Activated CD4-positive, alpha-beta memory T cell treated with anti-CD3 and anti-CD28 coated beads, Interleukin-2, amount 10 ng/mL, durations not matched to agents 7 days and 5 days (primary cell): ENCODE measurements at places on chromosomes 5 and 9. TPM values are rescaled to one million over a fixed set of nuclear protein-coding genes. Genes with fewer than 3 reads are reported as not detected.

DNA sequence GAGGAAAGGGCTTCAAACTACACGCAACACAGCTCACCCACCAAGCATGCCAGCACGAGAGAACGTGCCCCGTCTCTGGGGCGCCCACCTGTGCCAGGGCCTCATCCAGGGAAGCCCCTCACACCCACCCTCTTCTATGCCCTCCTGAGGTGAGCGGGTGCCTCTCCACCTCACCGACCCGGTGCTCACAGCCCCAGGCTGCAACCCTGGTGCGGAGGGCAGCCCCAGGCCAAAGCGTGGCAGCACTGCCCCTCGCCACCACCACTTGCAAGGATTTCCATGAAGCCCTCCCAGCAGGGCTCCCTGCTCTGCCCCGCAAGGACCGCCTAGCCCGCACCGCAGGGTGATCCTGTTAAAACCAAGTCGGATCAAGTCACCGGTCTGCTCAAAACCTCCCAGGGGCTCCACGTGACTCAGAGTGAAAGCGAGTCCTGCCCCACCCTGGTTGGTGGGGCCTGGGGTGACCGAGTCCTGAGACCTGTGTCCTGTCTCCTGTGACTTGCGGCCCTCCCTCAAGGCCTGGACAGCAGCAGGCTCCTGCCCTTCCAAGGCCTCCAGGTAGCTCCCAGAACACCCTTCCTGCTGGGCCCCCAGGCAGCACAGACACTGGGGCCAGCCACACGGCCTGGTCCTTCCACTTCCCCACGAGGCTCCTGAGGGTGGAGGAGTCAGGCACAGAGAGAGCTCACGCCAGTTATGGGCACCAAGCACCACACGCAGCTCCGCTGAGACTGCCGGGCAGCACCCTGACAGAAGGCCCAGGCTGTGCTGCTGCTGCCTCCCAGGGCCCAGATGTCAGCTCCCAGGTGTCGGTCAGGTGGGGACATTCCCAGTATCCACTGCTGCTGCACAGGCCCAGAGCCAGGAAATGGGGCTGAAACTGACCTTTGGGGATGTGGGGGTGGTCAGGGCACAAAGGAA is 12.7 kb downstream of the BRD3 start:
- peaks cover 7% of the 10 kb centered on the region for H3K36me3 ChIP-seq
- H3K4me1 ChIP-seq: peaks cover 3% of the 10 kb centered on the region
- H3K27me3 ChIP-seq: no peaks in the 10 kb centered on the region
- H3K27ac ChIP-seq: no peak overlapping the region
- no peak for DNase-seq

GRCh38 chr9:36891341-36891811 is 142.7 kb downstream of the PAX5 start:
- H3K27me3 ChIP-seq: peaks cover 24% of the 10 kb centered on the region
- no peak for DNase-seq
- H3K36me3 ChIP-seq: no peaks in the 10 kb centered on the region
- H3K27ac ChIP-seq: no peak overlapping the region
- no peak overlapping the region for H3K4me3 ChIP-seq
- H3K4me1 ChIP-seq: no peaks in the 10 kb centered on the region

DNA sequence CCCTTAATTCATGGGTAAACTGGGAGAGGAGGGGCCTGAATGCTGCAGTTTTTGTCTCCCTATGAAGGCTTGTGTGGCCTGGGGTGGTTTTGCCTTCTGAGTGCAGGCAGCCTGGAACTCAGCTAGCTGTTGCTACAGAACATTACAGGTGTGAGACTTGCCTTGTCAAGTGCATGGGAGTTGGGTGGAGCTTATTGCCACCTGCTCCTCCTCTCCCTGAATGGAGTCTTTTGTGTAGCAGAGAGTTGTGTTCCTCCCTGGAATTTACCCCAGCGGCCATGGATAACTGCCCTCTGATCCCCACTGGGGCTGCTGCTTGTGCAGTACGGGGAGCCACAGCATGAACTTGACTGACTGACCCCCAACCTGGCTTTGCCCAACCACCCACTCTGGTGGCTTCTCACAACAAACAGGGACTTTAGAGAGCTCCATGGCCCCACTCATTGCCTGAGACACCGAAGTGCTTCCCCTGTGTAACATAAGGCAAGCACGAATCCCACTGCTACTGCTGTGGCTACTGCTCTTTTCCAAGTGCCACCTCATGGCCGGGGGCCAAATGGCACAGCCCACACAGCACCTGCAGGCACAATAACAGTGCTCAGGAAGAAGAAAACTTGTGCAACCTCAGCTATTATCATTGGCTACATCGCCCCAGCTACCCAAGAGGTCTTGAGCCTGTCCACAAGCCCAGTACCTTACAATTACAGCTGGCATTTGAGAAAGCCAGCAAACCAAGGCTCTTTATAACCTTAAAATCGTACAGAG is 942.9 kb downstream of the CDH18 start:
- no peak overlapping the region for H3K27ac ChIP-seq
- no peak overlapping the region for H3K4me3 ChIP-seq
- H3K27me3 ChIP-seq: no peaks in the 10 kb centered on the region
- H3K4me1 ChIP-seq: no peaks in the 10 kb centered on the region
- H3K36me3 ChIP-seq: no peaks in the 10 kb centered on the region
- DNase-seq: no peak

The LPAR1 gene
- not detected for total RNA-seq

DNA sequence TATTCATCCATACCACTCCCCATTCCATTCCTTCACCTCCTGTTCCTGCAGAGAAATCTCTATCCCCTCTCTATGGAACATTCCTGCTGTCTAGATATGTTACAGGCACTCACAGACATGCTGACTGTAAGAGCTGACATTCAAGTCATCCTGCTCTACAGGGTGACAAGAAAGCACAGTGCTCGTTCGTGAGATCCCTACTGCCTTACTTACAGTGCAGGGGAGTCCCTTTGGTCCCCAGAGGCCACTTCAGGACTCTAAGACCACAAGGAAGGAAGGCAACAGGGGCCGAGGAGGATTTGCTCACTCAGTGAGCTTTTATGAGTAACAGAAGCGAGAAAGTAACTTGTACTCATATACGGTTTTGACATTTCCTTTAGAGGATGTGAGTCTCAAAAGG is 110.5 kb downstream of the GAS1 start:
- no peaks in the 10 kb centered on the region for H3K36me3 ChIP-seq
- H3K4me3 ChIP-seq: no peak overlapping the region
- H3K27me3 ChIP-seq: no peaks in the 10 kb centered on the region
- DNase-seq: no peak
- H3K4me1 ChIP-seq: no peaks in the 10 kb centered on the region

The SLC35A4 gene
- 82.1 TPM for total RNA-seq

DNA sequence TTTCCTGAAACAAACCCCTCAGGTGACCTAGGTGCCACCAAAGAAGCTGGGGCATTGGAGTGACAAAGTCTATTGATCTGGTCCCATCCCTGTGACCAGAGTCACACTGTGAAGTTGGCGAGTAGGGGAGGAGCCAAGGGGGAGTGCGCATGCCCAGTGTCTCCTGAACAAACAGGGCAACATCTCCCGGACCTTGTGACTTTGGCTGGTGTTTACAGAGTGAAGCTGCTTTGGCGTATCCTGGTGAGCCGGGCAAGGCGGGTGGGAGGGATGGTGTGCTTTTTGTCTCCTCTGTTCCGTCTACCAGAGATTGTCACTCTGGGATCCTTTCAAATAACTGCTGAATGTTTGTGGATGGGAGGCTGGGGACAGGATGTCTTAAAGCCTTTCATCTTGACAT is 204.5 kb downstream of the HSPA4 start:
- H3K36me3 ChIP-seq: no peaks in the 10 kb centered on the region
- no peak for DNase-seq
- H3K4me1 ChIP-seq: peaks cover 11% of the 10 kb centered on the region

- H3K4me1 ChIP-seq: no peaks in the 10 kb centered on the region
- no peak overlapping the region for H3K27ac ChIP-seq
- no peak overlapping the region for H3K4me3 ChIP-seq
- no peaks in the 10 kb centered on the region for H3K36me3 ChIP-seq
- no peak for DNase-seq
Observed at GRCh38 chr5:110297152-110297670, 429.3 kb downstream of the TMEM232 start.

GRCh38 chr9:124454791-124455443 is 4.7 kb downstream of the ADGRD2 start:
- H3K4me1 ChIP-seq: no peaks in the 10 kb centered on the region
- no peak for DNase-seq
- peaks cover 22% of the 10 kb centered on the region for H3K27me3 ChIP-seq
- no peak overlapping the region for H3K4me3 ChIP-seq
- no peaks in the 10 kb centered on the region for H3K36me3 ChIP-seq

DNA sequence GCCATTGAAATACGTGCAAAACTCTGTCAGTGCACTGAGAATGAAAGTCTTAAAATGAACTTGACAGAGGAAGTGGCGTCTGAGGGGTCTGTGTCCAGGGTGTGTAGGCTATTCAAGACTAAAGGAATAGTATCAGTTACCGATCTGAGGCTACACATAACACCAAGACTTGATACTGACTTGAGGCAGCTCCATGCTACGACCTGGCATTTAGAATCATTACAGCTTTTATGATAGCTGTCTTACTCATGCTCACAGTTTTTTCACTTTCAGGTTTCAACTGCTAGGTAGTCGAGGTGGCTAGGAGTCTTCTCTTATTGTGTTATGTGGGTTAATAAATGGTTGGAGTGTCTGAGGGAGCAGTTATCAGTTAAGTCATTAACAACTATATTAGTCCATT is 92.8 kb upstream of the SLCO6A1 start:
- no peaks in the 10 kb centered on the region for H3K36me3 ChIP-seq
- peaks cover 1% of the 10 kb centered on the region for H3K27me3 ChIP-seq
- DNase-seq: no peak

DNA sequence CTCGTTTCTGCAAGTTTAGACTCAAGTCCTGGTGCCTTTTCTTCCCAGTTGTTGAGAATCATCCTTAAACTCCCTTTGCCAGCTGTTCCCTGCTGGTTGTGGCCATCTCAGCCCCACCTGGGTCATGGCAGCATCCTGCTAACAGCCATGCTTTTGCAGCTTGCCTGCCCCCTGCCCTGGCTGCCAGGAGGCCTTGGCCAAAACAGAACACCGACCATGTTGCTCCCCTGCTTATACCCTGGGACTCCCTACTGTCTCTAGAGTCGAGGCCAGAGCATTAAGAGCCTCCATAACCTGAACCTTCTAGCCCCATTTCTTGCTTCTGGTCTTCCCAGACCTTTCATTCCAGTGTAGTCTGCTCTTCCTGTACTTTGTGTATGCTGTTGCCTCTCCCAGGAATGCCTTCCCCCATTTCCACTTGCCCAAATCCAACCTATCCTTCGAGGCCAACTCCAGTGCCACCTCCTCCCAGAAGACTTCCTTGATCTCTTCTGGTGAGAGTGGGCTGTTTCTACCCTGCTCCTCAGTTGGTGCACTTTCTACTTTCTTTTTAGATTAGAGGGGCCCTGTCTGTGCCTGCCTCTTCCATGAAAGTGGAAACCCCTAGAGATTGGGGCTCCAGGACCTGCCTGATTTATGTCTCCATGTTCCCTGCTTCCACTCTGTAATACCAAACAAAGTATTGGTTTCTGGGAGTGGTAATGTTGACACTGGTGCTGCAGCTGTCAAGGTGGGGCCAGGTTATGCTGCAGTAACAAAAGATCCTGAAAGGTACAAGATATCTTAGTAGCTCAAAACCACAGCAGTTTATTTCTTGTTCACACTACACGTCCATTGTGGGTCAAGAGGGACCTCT is 88.2 kb downstream of the AMBP start:
- H3K27me3 ChIP-seq: no peaks in the 10 kb centered on the region
- no peaks in the 10 kb centered on the region for H3K36me3 ChIP-seq
- no peak overlapping the region for H3K27ac ChIP-seq
- no peak overlapping the region for H3K4me3 ChIP-seq

DNA sequence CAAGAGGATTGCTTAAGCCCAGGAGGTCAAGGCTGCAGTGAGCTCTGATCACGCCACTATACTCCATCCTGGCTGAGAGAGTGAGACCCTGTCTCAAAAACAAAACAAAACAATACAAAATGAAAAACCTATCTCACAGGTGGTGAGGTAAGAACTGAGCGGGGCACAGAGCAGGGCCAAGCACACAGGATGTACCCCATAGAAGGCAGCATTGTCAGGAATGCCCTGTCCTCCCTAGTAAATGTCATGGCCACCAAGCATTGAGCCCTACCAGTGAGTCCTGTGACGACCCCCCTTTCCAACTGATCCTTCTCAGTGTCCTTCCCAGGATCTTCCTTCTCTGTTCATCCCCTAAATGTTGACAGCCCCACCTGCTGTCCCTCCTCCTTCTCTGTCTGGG is 44.6 kb upstream of the ALDH1B1 start:
- H3K36me3 ChIP-seq: no peaks in the 10 kb centered on the region
- H3K4me1 ChIP-seq: no peaks in the 10 kb centered on the region
- H3K27me3 ChIP-seq: peaks cover 8% of the 10 kb centered on the region
- no peak for DNase-seq
- no peak overlapping the region for H3K27ac ChIP-seq

The LHFPL2 gene
- total RNA-seq: 0.18 TPM

GRCh38 chr5:117731446-117731845 is 1156.8 kb upstream of the SEMA6A start:
- no peaks in the 10 kb centered on the region for H3K4me1 ChIP-seq
- no peaks in the 10 kb centered on the region for H3K27me3 ChIP-seq
- H3K36me3 ChIP-seq: no peaks in the 10 kb centered on the region
- no peak overlapping the region for H3K27ac ChIP-seq
- no peak for DNase-seq

The MEF2C gene
- total RNA-seq: 0.03 TPM

DNA sequence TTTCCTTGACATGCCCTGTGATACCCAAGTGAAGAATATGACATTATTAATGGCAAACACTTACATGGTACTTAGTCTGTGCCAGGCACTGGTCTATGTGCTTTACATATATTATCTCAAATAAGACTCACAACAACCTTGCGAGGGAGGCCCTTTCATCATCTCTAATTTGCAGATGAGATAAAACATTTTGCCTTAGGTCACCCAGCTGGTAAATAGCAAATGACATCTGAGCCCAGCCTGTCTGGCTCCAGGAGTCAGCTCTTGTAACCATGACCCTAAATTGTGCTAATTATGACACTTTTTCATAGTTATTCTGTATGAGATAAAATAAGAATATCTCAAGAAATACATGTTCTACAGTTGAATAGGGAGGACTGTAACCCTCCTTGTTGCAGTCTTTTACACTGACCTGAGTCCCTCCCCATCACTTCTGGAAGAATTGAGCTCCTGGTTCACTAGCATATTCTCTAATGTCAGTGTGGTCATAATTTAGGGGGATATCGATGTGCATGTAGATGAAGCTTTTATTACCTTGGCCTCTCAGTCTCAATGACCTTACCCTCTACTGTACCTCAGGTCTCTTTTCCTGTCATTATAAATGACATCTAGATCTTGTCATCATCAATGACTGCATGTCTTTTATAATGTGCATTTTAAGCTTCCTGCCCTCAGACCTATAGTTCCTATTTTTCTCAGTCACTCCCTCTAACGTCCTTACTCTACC is 126.1 kb upstream of the HAPLN1 start:
- H3K27ac ChIP-seq: no peak overlapping the region
- DNase-seq: no peak
- peaks cover 19% of the 10 kb centered on the region for H3K4me1 ChIP-seq

The GRPEL2 gene
- total RNA-seq: 49.4 TPM
